ENCODE measurements at places on chromosomes 6 and 20.

DNA sequence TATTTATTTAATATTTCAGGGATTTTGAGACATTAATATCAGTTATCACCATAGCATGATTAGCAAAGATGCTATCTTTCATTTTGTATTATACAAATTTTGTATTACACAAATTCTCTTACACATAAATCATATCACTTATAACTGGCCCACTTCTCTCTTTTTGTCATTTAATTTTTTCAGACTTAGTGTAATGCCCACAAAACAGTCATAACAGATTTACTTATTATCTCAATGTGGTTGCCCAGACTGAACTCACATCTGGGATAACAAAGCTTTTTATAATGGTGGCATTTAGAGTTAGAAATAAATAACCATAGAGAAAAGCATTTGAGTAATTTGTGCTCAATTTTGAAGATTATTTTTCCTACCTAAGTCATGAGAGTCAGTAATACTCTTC is 148.3 kb downstream of the TFAP2B start:
- DNase-seq: no peak

DNA sequence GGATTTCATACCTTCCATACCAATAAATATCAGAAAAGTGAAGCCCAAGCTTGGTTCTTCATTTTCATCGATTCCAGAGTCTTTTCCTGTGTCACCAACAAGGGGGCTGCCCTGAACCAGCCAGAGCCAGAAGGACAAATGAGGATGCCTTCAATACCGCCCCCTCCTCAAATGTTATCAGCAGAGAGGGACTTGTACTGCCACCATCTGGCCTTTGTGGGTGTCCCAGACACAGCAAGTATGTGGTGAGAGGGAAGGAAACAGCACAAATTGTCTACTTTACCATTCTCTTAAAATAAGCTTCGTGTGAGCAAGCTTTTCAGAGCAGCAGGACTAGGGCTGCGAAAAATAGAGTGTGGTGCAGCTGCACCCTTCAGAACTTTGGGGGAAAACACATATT is 165.3 kb downstream of the SOBP start:
- DNase-seq: no peak

DNA sequence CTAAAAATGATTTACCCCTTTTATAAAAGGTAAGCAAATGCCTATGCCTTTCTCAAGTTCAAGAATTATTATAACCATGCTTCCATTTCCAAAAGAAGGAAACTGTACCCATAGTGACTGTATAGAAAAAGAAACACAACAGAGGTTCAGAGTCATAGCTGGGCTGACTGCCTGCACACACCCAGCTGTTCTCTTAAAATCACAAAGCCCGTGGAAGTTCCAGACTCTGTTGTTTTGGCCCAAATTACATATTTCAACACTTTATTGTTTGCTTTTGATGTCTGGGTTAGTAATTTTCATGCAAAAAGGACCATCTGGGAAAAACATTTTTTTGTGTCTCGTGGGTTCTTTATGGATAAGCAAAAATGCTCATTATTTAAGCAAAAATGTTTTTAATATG is 99.2 kb downstream of the LCA5 start:
- no peak for DNase-seq

- DNase-seq: no peak
These were observed 43.2 kb downstream of the LY86 start for GRCh38 chr6:6631534-6632276.

GRCh38 chr6:12849809-12850198 is 133.2 kb downstream of the PHACTR1 start:
- no peak for DNase-seq

DNA sequence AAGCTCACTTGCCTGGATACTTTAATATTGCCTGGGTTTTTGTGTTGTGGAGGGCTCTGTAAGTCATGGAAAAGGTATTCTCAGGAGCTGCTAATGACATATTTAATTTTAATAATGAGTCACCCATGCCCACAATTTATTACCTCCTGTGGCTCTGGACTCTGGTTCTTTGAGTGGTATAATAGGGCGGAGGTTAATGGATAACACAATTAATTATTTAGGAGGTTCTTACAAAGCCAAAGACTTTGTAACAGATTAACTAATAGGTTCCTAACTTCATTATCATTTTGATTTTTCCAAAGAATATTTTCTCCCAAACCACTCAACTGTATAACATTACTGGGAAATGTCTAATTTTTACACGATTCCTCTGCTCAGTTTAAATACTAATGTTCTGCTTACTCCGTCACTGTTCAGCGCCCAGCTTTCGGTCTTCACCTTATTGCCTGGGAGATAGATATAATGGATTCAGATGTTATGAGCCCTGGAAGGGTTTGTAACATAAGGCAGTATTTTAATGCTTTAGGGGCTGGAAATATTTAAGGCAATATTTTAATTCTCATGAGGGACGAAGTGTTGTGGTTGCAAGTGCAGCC is 29.4 kb downstream of the PHACTR3 start:
- DNase-seq: no peak

DNA sequence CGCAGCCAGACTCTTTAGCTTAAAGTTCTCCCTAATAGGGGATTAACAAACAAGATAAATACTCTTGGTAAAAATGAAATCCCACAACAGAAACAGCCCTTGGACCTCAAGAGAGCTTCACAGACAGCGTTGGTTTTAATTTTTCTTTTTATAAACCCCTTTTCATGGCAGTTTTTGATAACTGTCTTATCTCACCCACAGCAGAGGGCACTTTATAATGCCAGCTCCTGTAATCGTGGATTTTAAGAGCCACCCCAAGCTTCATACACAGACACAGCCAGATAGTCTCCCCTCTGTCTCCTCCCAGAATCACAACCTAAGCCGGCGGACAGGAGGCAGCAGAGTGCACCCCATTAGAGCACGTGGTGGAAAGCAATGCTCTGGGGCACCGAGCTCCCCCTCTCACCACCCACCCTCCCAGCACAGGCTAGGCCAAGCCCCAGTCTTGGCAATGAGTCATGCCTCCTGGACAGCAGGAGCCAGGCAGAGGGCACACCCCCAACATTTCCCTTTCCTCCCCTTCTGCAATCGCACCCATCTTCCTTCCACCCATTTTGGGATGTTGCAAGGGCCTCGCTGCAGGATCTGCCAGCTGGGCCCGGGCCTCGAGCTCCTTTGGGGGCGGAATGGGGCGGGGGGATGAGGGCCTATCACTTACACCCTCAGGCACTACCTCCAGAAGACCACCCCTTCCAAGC is 2.4 kb downstream of the JAG1 start:
- no peak for DNase-seq

- DNase-seq: no peak
These were observed 93.6 kb downstream of the TMEM242 start for GRCh38 chr6:157229713-157230112.

DNA sequence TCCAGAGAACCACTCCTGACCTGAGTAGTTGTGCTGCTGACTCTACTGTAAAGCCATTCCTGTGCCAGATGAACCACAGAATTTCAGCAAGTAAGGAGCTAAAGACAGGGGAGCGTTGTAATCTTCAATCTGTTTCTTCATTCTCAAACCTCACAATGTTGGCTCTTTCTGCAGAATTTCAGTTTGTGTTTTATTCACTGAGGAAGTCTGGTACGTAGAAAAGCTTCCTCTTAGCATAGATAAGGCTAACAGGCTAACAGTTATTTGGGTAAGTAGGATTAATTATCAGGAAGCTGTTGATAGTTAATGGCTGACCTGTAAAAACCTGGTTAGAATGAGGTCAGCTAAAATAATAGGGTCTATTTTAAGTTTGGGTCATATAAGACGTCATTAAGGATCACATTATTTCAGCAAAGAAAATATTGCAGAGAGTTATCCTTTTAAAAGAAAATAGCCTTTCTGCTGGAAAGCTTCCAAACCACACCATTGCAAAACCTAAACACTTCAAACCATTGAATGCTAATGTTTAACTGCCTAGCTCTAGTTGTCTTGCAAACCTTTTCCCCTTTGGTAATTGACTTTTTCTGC is 14.1 kb upstream of the TENT5A start:
- DNase-seq: no peak

- no peak for DNase-seq
These were observed 591.8 kb downstream of the TFAP2B start for GRCh38 chr6:51410453-51410852.

GRCh38 chr6:156557251-156557910 is 219.8 kb upstream of the ARID1B start:
- no peak for DNase-seq

DNA sequence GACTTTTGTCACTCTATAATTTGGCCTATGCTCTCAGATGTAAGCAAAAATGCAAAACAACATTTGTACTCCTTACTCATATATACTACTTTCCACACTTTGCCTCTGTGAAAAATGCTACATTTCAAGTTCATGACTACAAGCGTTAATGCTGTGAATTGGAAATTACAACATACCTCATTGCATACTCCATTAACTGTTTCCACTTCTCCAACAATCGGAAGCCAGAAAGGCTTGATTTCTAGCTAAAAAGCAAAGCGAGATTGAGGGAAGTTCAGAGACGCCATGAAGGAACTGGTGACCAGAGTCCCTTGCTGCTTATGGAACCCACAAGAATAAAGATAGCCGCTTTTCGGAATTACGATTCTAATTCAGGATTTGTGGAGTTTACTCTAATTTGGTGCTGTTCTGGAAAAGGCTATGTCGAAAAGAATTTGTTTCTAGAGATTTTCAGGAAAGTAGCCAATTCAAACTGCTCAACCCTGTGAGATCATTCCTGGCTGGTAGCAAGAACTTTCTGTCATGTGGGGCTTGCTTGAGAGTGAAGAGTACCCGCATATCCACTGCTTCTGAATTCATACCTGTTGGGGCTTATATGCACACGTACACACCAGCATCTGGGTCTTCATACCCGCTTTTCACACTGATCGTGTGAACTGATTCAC is 98.0 kb upstream of the CITED2 start:
- DNase-seq: no peak

DNA sequence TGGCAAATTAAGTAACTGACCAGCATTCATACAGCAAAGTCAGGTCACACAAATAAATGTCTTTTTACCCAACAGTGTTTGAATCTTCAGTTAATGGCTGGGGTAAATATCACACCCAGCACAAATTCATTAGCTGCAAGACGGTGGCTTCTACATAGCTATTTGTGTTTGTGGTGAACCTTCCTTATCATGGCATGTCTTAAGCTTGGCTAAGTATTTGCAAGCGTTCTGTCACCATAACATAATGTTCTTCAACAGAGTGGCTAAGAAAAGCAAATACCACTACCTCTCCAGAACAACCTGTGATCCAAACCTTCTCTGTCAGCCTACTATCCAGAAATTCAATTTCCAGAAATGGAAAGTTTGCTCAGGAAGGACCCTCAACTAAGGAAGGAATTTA is 255.6 kb upstream of the TAB2 start:
- no peak for DNase-seq

Data from activated CD4-positive, alpha-beta T cell treated with anti-CD3 and anti-CD28 coated beads for 1 hour (primary cell).